Activated T-helper 17 cell treated with anti-CD3 and anti-CD28 coated beads, Interleukin-2, amount 50 U/mL, for 72 hours (primary cell): ENCODE measurements at places on chromosomes 2 and 18. TPM values are rescaled to one million over a fixed set of nuclear protein-coding genes. Genes with fewer than 3 reads are reported as not detected.

DNA sequence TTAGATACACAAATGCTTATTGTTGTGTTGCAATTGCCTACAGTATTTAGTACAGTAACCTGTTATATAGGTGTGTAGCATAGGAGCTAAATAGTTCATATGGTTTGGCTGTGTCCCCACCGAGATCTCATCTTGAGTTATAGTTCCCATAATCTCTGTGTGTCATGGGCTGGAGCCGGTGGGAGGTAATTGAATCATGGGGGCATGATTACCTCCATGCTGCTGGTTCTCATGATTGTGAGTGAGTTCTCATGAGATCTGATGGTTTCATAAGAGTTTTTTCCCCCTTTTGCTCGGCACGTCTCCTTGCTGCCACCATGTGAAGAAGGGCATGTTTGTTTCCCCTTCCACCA is 190.5 kb upstream of the SESTD1 start:
- no peak for ATAC-seq
- no peak overlapping the region for H3K27ac ChIP-seq
- H3K36me3 ChIP-seq, result no peaks in the 10 kb centered on the region
- no peaks in the 10 kb centered on the region for H3K4me1 ChIP-seq
- H3K27me3 ChIP-seq, result no peaks in the 10 kb centered on the region

DNA sequence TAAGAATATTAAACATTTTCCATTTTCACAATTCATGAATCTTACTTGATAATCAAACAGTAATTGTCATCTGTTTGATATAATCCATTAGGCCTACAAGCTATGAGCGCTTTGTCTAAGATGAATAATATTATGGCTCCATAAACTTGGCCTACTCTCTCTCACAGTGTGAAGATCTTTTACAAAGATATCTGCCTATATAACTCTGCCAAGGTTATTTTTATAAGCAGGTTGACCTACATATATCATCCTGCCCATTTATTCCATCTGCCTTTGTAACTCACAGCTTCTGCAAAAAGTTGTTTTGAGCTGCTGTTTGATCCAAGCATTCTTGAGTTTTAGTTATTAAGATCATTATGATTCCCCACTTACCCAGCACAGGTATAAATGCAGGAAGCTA is 158.3 kb downstream of the PDE11A start:
- ATAC-seq, result no peak
- H3K4me3 ChIP-seq, result no peak overlapping the region
- H3K36me3 ChIP-seq, result no peaks in the 10 kb centered on the region
- H3K27ac ChIP-seq, result no peak overlapping the region
- no peaks in the 10 kb centered on the region for H3K4me1 ChIP-seq

DNA sequence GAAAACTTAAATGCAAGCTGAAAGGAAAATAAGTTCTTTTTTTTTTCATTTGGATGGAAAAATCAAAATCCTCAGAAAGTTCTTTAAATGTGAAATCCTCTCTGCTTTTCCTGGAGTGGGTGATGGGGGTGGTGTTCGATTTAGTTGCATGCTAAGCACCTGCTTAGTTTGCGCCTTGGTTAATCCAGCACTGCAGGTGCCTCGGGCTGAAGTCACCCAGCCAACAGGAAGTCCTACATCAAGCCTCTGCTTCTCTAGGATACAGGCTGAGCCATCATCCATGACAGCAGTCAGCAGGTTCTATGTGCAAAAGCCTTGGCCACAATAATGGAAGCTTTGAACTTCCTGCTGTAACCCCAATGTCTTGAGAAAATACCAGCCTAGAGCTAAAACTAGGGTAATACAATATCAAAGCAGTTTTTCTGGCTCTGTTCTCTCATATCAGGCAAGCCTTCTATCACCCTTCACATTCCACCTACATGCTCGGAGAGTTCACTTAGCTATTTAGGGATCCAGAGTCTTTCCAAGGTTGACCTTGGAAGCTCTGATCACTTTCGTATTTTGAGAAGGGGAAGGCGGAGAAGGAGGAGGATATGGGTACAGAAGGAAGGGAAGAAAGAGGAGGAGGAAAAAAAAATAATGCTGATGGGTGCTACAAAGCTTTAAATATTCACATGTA is 116.1 kb upstream of the LRRTM1 start:
- H3K36me3 ChIP-seq, result no peaks in the 10 kb centered on the region
- H3K27ac ChIP-seq, result no peak overlapping the region
- no peak for ATAC-seq
- H3K4me1 ChIP-seq, result no peaks in the 10 kb centered on the region
- no peaks in the 10 kb centered on the region for H3K27me3 ChIP-seq

- H3K4me3 ChIP-seq, result no peak overlapping the region
- no peaks in the 10 kb centered on the region for H3K27me3 ChIP-seq
- H3K27ac ChIP-seq, result no peak overlapping the region
- H3K4me1 ChIP-seq, result no peaks in the 10 kb centered on the region
- H3K36me3 ChIP-seq, result no peaks in the 10 kb centered on the region
- no peak for ATAC-seq
These were observed 382.1 kb downstream of the OSR1 start for GRCh38 chr2:18976168-18976961.

GRCh38 chr18:44871771-44872170 is 191.1 kb downstream of the SETBP1 start:
- peaks cover 10% of the 10 kb centered on the region for H3K27me3 ChIP-seq
- no peak overlapping the region for H3K4me3 ChIP-seq
- ATAC-seq, result no peak
- no peaks in the 10 kb centered on the region for H3K4me1 ChIP-seq
- peak overlapping the region; percentile 19 for H3K27ac ChIP-seq

DNA sequence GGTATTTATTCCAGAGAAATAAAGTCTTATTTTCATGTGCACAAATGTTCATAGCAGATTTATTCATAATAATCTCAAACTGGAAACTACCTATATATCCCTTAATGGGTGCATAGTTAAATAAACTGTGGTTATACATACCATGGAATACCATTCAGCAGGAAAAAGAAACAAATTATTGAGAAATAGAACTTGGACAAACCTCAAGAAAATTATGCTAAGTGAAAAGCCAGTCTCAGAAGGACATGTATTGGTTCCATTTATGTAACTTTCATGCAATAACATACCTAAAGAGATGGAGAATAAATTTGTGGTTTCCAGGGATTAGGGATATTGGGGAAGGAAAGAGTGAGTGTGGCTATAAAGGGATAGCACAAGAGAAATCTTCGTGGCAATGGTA is 452.6 kb downstream of the SETBP1 start:
- H3K36me3 ChIP-seq, result no peaks in the 10 kb centered on the region
- H3K4me1 ChIP-seq, result no peaks in the 10 kb centered on the region
- H3K4me3 ChIP-seq, result no peak overlapping the region

GRCh38 chr18:35658112-35658511 is 76.6 kb downstream of the GALNT1 start:
- no peak overlapping the region for H3K4me3 ChIP-seq
- no peaks in the 10 kb centered on the region for H3K27me3 ChIP-seq
- H3K4me1 ChIP-seq, result peaks cover 4% of the 10 kb centered on the region

GRCh38 chr2:153403940-153404339 is 74.6 kb downstream of the RPRM start:
- ATAC-seq, result no peak
- H3K4me1 ChIP-seq, result no peaks in the 10 kb centered on the region
- peaks cover 4% of the 10 kb centered on the region for H3K27me3 ChIP-seq
- H3K36me3 ChIP-seq, result no peaks in the 10 kb centered on the region

Gene ZNF892
- 3.5 TPM for total RNA-seq

Gene IL1B
- total RNA-seq, result 0.40 TPM

Gene GPR55
- total RNA-seq, result 19.9 TPM

Gene CRYGC
- not detected for total RNA-seq
